ENCODE measurements at places on chromosomes 2 and 18.

- no peak for DNase-seq
Measured at GRCh38 chr2:196380575-196380974, 209.2 kb upstream of the STK17B start.

DNA sequence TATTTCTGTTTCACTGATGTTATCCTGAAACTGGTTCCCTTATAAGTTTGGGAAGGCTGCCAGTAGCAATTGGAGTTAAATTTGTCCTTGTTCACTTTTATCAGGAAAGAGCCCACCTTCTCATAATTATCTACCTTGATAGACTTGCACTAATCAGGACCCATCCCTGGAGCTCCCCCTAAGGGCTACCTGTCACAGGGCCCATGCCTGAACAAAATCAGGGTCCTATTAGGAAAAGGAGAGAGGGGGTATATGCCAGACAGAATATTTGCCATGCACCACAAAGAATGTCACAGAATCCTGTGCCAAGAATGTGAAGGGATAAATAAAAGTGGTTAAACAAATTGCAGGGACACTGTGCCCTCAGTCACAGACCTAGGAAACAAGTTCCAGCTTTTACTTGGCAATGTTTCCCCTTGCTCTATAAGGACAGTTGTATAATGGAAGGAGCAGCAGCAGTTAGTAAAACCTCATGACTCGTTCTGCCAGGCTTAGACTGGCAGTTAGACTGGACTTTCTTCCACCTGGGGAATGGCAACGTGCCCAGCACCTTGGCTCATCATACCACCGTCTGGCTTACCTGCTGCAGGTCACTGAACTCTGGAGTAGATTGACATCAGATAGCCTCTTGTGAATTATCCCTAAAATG is 32.3 kb upstream of the VWC2L start:
- DNase-seq, result no peak

- no peak for DNase-seq
Measured at GRCh38 chr2:239382384-239382880, 18.4 kb downstream of the HDAC4 start.

- DNase-seq, result no peak
Measured at GRCh38 chr2:213751446-213751845, 467.2 kb downstream of the SPAG16 start.

- DNase-seq, result no peak
Measured at GRCh38 chr18:3875961-3876360, 426.0 kb downstream of the TGIF1 start.

DNA sequence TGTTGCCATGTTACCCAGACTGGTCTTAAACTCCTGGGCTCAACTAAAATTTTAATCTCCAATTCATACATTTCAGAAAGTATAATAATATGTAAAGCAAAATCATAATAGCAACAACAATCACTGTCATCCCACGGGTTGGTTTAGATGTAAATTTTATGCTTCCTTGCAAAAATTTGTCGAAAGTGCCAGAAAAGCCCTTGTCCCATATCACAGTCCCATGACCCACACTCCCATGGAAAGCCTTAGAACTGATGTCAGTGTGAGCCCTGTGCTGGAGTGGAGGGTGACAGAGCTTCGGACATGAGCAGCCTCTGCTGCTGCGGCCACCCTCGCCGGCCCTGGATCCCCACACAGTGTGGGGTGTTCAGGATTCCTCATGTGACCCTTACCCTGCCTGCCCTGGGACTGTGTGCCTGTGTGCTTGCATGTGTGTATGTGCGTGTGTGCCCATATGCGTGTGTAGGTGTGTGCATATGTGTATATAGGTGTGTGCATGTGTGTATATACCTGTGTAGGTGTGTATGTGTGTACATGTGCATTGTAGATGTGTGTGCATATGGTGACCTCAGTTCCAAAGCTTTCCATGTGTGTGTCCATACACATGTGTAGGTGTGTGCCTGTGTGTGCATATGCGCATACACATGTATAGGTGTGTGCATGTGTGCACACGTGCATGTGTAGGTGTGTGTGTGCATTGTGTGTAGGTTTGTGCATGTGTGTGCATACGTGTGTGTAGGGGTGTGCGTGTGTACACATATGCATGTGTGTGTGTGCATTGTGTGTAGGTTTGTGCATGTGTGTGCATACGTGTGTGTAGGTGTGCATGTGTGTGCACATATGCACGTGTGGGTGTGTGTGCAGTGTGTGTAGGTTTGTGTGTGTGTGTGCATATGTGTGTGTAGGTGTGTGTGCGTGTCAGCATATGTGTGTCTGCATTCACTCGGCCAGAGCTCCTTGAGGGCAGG is 65.1 kb downstream of the HPCAL1 start:
- DNase-seq, result no peak

DNA sequence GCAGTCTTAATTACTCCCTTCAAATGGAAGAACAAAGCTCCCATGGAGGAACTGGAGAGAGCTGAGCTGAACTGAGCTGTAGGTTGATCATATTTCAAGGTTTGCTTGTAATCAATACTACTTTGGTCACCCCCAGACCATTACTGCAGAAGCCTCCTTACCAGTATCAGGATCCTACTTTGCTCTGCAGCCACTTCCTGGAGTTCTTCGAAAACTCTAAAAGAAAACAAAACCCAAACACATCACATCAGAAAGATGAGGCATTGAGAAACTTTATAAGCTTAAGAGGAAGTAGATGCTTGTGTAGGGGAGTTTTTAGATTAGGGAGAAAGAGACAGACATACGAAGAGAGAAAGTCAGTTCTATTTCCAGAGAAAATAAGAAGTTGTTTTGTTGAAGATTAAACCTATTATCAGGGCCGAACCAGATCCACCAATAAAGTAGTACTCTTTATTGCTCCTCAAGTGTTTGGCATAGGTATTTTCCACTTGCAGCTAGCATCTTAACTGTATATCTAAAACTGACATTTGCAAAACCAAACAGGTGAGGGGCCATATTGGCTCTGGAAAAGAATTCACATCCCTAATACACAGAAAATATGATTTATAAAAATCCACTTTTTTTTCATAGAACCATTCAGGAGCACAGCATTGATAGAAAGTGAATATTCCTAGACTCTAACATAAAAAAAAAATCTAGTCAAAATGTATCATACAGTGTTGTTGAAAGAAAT is 166.9 kb upstream of the KLF7 start:
- DNase-seq, result no peak

DNA sequence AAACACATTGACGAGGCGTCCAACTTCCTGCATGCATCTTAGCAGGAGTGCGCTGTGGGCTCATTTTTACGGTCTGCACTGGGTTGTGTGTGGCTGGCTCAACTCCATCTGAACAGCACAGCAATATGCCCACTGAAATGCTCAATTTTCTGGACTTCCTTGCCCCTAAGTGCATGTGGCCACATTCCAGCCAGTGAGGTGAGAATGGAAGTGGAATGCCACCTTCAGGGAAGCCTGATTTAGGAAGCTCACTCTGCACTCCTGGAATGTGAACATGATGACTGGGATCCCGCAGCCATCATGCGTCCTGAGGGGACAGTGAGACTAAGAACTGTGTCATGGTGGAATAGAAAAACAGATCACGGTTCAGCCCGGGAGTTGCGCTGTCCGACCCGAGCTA is 76.2 kb downstream of the PSMG2 start:
- no peak for DNase-seq

- DNase-seq, result no peak
Measured at GRCh38 chr2:152537081-152537651, 180.1 kb downstream of the PRPF40A start.

DNA sequence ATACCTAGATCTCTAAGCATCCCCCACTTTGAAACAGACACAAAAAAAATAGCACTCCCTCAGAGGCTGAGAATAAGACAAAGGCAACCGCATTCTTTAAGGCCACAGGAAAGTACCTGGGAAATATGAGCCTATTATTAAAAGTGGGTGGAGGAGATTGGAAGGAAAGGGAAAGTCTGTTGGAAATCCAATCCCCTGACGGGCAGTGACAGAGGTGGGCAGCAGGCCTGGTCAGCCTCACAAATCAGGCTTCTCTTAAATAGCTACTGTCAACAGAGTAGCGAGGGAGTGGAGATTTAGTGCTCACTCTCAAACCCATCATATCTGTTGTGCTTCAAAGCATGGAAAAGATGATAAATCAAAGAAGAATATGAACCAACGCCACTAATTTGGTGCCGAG is 324.4 kb downstream of the ALK start:
- no peak for DNase-seq

- no peak for DNase-seq
Measured at GRCh38 chr2:62547854-62548253, 41.9 kb upstream of the TMEM17 start.

DNA sequence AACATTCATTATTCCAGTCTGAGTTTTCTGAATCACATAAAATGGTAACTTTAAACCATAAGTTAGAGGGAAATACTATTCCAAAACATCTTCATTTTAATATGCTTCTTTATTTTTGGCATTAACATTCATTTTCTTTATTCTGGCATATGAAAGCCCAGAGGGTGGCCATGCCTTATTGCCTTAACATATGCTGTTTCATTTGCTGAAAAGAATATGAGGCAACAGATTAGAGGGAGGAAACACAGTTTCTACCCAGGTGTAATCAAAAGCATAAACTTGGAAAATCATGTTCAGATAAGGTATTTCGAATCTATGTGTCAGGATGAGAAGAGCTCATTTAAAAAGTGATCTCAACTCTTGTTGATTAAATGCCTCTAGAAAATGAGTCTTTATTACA is 379.9 kb upstream of the DSEL start:
- no peak for DNase-seq

DNA sequence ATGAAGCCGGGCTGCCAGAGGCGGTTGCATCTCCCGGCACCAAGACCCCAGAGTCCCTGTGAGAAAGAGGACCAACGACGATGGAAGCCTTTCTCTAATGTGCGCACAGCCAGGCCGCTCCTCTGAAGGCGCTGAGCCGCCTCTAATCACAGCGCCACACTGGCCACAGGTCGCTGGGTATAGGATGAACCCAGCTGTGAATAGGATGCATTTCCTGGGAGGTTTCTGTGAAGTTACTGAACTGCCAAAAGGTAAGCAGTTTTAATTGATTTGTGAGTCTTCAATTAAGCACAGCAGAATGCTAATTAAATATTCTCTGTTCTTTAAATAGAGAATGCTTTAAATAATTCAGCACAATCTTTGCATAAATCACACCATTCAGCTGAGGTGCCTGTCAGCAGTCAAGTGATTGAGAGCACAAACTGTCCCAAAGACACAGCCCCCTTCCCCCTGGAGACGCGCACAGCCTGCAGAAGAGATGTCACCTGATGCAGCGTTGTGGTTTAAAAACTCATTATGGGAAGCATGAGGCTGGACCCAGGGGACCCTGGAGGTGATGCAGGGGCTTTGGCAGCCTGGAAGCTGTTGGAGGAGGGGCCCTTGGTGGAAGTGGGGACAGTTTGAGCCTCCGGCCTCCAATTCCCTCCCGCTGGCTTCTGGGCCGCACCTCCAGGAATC is 98.1 kb downstream of the RTP5 start:
- no peak for DNase-seq
